CD4-positive, CD25-positive, alpha-beta regulatory T cell (primary cell): ENCODE measurements at places on chromosomes 6 and 20. TPM values are rescaled to one million over a fixed set of nuclear protein-coding genes. Genes with fewer than 3 reads are reported as not detected.
A peak's percentile ranks its signal among the peaks of the same experiment; 100 is the strongest.

GRCh38 chr6:31035862-31036497 lies 25.7 kb downstream of the MUC22 start:
- no peak for DNase-seq

- no peak for DNase-seq
Observed at GRCh38 chr20:63486300-63486855, 12.5 kb downstream of the EEF1A2 start.

DNA sequence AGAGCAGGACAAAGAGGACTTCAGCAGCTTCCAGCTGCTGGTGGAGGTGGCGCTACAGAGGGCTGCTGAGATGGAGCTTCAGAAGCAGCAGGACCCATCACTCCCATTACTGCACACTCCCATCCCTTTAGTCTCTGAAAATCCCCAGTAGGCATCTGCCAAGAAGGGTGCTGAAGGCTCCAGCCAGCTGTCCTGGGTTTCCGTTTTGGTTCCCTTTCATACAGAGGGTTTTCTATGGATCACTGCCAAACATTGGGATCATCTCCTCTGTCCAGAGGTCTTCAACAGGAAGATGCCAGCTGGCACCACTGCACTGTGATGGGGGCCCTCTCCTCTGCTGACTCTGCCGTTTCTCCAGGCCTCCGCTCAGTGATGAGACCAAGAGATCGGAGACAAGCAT lies 14.3 kb upstream of the RAB5IF start:
- no peak for DNase-seq

GRCh38 chr6:31128093-31128676 lies 7.9 kb upstream of the CDSN start:
- peak; percentile 65 for DNase-seq

- DNase-seq, result peak; percentile 25
Observed at GRCh38 chr6:157647261-157647915, 175.7 kb upstream of the SNX9 start.

DNA sequence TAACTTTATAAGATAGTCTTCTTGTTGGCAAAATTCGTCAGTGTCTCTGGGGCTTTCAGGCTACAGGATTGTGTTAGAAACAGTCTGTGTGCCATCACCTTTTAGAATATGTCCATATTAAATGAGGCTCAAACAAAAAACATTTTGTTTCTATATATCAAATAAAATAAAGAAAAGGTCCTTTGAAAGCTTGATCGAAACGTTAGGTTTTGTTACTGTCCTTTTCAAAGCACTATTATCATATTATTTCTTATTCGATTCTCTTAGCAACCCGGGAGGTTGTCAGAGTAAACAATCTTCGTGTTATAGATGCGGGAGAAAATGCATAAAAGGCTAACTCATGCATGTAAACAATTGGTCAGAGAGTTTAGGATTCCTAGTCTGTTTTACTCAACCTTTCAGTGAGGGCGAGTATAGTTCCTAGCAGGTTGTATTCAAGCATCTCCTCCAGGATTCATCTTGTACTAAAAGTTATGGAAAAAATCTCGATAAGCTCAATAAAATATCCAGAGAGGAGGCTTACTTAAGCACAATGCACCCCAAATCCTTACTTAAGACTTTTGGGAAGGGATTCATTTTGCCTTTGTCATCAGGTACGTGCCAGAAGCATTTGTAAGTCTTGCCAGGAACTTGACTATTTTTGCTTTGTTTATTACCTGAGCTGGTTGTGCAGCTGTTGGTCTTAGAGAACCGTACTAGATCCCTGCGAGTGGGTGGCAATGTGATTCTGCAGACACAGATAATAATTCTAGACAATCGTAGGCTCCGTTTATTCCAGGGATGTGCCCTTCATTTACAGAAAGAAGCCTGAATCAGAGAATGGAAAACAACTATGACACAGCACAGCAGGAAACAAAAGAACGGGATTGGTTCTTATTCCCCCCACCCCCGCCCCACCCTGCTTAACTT lies 159.6 kb upstream of the ZNF217 start:
- DNase-seq, result no peak

DNA sequence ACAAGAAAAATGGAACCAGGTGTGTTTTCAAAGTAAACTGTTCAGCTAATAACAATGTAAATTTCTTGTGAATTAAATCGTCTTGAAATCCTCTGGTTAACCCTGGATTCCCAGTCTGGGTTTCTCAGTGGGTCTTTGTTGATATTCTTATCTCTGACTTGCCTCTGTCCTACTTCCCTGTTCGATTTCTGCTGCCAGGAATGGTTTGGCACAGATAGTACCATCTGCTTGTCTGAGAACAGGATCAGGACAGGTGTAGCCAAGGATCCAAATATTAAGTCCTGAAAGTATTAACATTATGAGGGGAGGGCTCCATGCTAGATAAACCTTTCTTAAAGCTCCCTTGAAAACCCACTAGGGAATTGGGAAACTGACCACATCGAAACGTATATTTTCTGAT lies 30.1 kb downstream of the ARFGEF2 start:
- DNase-seq, result no peak

DNA sequence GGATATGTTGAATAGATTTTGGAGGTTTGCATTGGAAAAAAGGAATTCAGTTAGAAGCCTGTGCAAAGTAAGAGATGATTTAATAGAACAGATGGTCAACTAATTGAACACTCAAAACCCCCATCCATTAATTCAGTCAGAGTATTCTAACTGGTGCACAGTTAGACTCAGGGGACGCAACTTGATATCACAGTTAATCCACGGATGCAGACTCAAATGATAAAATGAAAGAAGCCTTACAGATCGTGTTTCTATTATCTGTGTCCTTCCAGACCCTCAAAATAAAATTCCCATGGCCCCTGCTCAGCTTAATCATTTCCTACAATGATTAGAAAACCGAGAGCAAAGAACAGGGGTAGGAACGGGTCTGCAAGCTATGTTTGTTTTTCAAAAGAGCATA lies 45.4 kb upstream of the DTNBP1 start:
- no peak for DNase-seq

DNA sequence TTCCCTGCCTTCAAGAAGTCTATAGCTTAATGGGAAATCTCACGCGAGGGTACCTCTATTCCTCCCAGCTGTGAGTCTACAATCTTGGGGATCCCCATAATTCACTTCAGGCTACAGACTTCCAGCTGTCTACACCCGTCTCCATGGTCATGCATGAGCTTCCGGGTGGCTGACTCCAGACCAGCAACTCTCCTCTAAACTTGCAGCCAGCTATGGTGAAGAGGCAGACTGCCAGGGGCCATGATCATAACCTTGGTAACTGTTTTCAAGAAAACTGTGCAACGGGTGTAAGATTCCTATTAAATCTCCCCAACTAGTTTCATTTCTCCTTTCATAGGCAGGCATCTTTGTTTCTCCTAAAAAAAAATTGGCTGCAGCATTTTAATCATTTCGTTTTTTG lies 534.4 kb upstream of the CHD6 start:
- DNase-seq, result no peak

GRCh38 chr20:34037121-34037520 lies 43.4 kb downstream of the RALY start:
- DNase-seq, result peak; percentile 74

DNA sequence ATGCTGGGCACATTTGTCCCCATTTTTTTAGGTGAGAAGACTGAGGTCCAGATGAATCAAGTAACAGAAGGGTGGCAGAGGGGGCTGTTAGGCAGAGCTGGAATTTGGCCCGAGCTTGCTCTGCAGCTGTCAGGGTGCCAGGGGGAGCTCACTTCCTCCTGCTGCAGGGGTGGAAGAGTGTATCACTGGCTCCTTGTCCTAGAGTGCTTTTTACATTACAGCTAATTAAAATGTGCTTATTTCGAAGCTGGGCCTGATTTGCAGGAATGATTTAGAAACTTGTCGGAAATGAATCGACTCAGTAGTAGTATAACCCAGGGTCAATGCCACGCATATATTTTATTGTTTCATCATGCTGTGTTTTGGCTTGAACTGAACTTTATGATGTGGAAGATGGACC lies 11.1 kb downstream of the TOX2 start:
- no peak for DNase-seq

DNA sequence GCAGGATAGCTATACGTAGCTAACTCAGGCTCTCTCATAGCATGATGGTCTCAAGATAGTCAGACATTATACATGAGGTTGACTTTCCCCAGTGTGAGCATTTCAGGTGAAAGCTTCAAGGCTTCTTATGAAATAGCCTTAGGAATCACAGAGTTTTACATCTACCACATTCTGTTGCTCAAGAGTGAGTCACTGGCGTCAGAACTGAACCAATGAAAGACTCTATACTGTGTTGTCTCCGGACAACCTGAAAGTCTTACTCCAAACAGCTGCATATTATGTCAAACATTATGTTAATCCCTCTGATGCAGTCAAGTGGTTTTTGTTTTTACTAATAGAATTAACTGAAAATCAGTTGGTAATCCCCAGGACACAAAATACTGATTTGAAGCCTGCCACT lies 79.8 kb upstream of the TRDN start:
- no peak for DNase-seq

- DNase-seq, result peak; percentile 49
Observed at GRCh38 chr20:1313236-1313964, 15.5 kb downstream of the SDCBP2 start.

GRCh38 chr20:33656783-33657703 lies 5.1 kb upstream of the C20orf144 start:
- no peak for DNase-seq

- no peak for DNase-seq
Observed at GRCh38 chr6:36666287-36666686, 12.2 kb upstream of the CDKN1A start.

GRCh38 chr6:5315881-5316280 lies 54.6 kb downstream of the FARS2 start:
- DNase-seq, result no peak

GRCh38 chr20:41359541-41360011 lies 7.0 kb downstream of the EMILIN3 start:
- DNase-seq, result no peak

DNA sequence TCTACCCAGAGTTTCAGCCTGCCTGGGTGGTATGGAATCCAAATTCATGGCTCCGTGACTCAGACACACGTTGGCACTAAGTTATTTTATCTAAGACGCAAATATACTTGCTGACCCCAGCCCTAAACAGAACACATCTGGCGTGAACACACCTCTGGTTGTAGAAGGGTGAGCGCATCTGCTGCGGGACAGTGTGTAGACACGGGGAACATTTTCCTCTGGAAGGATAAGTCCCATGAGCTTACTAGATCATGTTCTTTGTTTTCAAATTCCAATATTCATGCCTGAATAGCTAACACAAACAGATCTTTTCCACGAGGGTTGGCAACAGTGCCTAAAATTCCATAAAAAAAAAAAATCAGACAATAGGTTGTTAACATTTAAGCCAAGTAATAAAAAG lies 87.8 kb downstream of the TMEM170B start:
- DNase-seq, result no peak

GRCh38 chr6:122389704-122390372 lies 9.6 kb upstream of the HSF2 start:
- DNase-seq, result no peak

DNA sequence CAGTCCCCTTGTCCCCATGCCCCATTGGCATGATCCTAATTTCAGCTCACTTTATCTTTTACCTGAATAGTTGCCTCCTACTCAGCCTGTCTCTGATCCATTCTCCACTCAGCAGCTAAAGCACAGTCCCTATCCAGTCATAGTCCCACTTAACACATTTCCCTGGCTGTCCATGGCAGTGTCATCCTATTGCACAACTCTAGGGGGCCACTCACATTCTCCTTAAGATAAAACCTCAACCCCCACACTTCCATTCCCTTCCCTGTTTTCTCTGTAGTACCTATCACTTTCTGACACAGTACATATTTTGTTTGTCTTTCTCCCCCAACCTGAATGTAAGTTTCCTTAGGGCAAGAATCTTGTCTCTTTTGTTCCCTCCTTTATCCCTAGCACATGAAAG lies 220.9 kb upstream of the PLN start:
- DNase-seq, result no peak

- no peak for DNase-seq
Observed at GRCh38 chr6:125871365-125871764, 80.6 kb downstream of the NCOA7 start.

GRCh38 chr6:139119552-139119951 lies 15.3 kb upstream of the HECA start:
- no peak for DNase-seq

DNA sequence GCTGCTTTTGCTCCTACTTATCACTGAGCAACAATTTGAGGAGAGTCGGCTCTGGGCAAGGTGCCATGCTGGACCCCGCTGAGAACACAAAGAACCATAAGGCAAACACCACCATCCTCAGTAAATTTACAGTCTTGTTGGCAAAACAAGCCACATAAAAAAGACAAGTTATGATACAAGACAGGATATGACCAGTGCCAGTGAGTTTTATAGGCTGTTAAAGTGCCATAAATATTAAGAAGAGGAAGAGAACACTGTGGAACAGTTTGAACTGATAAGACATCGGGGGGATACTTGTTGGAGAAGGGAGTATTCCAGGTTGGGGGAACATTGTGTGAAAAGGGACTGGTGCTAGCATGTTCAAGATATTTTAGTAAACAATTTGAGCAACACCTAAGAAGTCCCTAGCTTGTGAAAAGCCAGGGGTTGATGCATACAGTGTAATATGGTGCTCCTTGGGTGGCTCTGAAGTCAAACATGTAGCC lies 25.3 kb upstream of the RIPOR2 start:
- DNase-seq, result no peak

GRCh38 chr6:163719028-163719742 lies 304.7 kb downstream of the QKI start:
- DNase-seq, result no peak

- DNase-seq, result no peak
Observed at GRCh38 chr6:128456510-128457230, 63.7 kb downstream of the PTPRK start.

DNA sequence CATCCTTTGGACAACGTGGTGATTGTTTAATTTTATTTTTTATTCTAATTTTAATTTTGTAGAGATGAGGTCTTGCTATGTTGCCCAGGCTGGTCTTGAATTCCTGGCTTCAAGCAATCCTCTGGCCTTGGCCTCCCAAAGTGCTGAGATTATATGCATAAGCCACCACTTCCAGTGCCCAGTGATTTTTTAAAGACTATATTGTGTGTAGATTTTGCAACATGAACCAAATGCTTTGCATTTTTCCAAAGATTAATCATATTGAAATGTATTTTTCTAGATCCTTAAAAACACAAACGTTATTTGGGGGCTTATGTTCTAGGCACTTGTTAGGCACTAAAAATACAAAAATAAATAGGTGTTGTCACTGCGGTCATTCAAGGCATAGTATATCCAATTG lies 117.6 kb upstream of the CCN2 start:
- DNase-seq, result no peak

Gene MDFI
- not detected for total RNA-seq

Gene BIRC7
- total RNA-seq, result not detected

Gene ERMARD
- total RNA-seq, result 27.3 TPM

Gene CD24
- 0.17 TPM for total RNA-seq

Gene CTAGE9
- total RNA-seq, result not detected

Gene TFAP2A
- total RNA-seq, result not detected

Gene RBM12
- total RNA-seq, result 128 TPM

Gene EGFL8
- total RNA-seq, result 9.9 TPM

Gene TMC2
- total RNA-seq, result not detected

Gene CLPSL2
- total RNA-seq, result not detected

Gene SMOC2
- not detected for total RNA-seq

Gene CD40
- total RNA-seq, result 1.7 TPM
